Occipital lobe (tissue), 3 donors: ENCODE measurements at places on chromosomes 1 and 21.
A peak's percentile ranks its signal among the peaks of the same experiment; 100 is the strongest.

- no peak for DNase-seq
These were observed 27.0 kb downstream of the ELAVL4 start for GRCh38 chr1:50135716-50136115.

- DNase-seq: no peak
These were observed 54.2 kb upstream of the ATF3 start for GRCh38 chr1:212554401-212554800.

- no peak for DNase-seq
These were observed 86.7 kb downstream of the S1PR1 start for GRCh38 chr1:101323535-101323934.

GRCh38 chr21:46409641-46410406 lies 48.9 kb upstream of the DIP2A start:
- no peak for DNase-seq

DNA sequence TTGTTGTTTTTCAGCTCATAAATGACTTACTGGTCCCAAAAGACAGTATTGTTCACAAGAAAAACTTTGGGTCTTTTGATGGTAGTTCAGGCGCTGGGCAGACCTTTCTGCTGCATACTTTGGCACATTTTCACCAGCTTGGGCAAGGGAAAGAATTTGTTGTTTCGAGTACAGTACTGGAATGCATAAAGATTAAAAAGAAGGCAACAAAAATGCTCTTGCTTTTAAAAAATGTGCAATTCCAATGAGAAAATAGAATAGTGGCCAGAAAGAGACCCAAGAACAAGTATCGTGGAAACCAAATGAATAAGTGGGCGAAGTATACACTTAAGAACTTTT lies 56.0 kb downstream of the CLIC6 start:
- no peak for DNase-seq

DNA sequence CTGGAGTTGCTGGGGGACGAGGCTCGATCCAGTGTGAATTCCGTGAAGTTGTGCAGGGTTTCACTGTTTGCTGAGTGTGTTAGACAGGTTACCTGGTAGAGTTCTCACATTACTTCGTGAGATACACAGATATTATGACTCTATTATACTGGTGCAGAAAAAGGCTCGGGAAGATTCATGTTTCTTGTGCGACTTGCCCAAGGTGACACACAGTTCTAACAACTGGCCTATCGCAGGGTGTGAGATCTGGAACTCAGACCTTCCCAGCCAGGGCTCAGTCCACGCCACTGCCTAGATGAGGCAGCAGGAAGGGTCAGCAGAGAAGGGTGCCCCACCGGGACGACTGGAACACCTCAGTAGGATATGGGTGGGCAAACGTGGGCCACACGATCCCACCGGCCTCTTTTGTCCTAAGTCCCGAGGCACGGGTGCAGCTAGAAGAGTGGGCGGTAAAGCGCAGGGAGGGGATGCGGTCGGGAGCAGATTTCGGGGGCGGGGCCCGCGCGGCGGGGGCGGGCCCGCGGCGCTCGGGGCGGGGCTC lies 296 bp upstream of the RNPEP start:
- DNase-seq: peak; percentile 62

DNA sequence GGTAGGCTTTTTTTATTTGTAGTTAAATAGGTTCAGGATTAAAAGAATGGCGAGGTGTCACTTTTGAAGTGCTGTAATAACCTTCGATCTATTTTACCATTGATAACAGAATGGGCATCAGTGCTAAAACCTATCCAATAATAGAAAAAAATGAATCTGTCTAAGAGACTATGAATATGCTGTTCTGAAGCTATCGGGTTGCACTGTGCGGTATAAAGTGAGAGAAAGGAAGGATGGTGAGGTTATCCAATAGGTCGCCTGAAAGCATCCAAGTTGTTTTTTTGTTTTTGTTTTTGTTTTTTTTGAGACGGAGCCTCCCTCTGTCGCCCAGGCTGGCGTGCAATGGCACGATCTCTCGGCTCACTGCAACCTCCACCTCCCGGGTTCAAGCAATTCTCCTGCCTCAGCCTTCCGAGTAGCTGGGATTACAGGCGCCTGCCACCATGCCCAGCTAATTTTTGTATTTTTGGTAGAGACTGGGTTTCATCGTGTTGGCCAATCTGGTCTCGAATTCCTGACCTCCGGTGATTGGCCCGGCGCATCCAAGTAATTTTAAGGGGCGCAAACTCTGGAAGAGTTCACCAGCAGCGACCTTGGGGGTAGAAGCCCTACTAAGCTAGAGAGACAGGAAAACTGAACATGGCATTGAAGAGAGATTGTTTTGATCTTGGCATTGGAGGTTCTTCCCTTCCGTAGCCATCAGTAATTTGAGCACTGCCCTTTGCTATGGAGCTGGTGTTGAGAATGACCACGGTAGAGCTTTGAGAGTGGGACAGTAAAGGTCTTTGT lies 8.7 kb upstream of the MDM4 start:
- peak; percentile 21 for DNase-seq
